H9 (cell line): ENCODE measurements at places on chromosomes 16 and 17. TPM values are rescaled to one million over a fixed set of nuclear protein-coding genes. Genes with fewer than 3 reads are reported as not detected.

- DNase-seq: peak; percentile 88
Observed at GRCh38 chr16:67246081-67246755, 1.1 kb downstream of the FHOD1 start.

- DNase-seq: no peak
Observed at GRCh38 chr16:11392041-11392581, 46.9 kb downstream of the RMI2 start.

GRCh38 chr16:85072947-85073346 is 39.3 kb downstream of the CIBAR2 start:
- no peak for DNase-seq

DNA sequence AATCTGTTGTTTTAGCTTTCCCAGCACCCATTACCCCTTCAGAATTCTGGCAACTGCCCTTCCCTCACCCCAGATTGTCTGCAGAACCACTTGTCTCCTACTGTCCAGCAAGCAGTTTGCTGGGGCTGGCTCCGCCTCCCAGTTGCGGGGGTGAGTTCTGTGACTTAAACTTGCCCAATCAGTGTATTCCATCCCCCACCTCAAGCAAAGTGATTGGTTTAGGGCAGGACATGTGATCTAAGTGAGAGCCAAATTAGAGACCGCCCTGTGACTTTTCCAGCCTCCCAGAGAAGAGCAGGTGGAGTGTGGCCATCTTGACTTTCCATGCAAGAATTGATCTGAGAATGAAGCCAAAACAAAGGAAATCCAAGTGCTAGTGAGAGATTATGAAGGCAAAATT is 22.7 kb upstream of the SRCIN1 start:
- peak; percentile 84 for DNase-seq

DNA sequence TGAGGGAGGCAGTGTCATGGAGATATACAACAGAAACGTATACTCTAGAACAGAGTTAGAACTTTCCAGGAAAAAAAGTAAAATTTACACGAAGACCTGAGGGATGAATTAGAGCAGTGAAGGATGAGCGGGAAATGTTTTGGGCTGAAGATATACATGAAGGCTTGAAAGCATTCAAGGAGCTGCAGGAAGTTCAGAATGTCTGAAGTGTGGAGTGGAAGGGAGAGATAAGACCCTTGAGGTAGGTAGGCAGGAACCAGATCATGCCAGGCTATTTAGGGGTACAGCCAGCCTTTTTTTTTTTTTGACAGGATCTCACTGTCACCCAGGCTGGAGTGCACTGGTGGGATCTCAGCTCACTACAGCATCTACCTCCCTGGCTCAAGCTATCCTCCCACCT is 3.2 kb upstream of the NLK start:
- DNase-seq: no peak

Gene CACNA1H
- 41.9 and 43.3 TPM in 2 replicates for total RNA-seq

Gene KRT24
- not detected in 2 replicates for total RNA-seq

GRCh38 chr17:41737680-41738023 is 3.2 kb upstream of the HAP1 start:
- DNase-seq: no peak

- DNase-seq: no peak
Observed at GRCh38 chr16:75241412-75241811, 10.0 kb downstream of the BCAR1 start.

- no peak for DNase-seq
Observed at GRCh38 chr16:6157806-6158205, 1060.2 kb upstream of the EEF2KMT start.

- no peak for DNase-seq
Observed at GRCh38 chr17:77297693-77298666, 157.2 kb downstream of the SEC14L1 start.

Gene P2RX5
- 4.2 and 4.7 TPM in 2 replicates for total RNA-seq

Gene LPO
- 0.11 and 0.17 TPM in 2 replicates for total RNA-seq

Gene KRTAP3-2
- not detected in 2 replicates for total RNA-seq

GRCh38 chr17:40707745-40708144 is 4.2 kb upstream of the KRT24 start:
- DNase-seq: no peak

DNA sequence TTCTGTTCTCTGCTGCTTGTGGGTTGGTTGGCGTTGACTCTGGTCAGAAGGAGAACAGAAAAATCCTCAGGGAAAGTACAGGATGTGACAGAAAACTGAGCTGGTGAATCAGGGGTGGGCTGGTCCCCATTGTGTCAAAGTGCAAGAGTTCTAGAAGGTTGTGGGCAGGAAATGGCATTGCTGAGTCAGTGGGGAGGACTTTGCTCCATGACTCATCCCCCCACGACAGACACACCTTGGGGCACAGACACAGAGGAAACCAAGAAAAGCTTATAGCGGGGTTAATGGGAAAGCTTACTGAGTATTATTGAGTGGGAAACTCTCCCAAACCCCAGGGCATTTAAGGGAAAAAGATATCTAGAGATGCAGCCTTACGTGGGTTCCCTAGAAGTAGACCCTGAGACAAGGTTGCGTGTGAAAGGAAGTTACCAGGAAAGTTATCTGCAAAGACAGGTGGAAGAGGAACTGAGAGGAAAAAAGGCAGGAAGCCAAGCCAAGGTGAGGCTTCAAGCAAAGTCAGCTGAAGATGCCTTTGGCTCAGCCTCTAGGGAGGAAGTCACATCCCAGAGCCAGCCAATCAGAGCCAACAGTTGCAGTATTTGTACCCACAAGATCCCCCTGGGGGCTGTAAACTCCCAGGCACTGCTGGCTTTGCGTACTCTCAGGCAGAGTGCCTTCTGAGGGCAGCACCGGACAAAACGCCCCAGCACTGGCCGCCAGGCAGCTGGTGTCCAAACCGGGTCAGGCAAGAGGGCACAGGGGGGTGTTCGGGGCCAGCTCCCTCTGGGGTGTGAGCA is 86.4 kb downstream of the FOXL1 start:
- DNase-seq: no peak

Gene PDILT
- total RNA-seq: not detected in 2 replicates

- no peak for DNase-seq
Observed at GRCh38 chr17:14372905-14373613, 72.2 kb downstream of the HS3ST3B1 start.

GRCh38 chr16:48103591-48103990 is 52.2 kb downstream of the ABCC12 start:
- DNase-seq: no peak

Gene DRC7
- total RNA-seq: 0.72 TPM in 1 of 2 replicates, not detected in the other

GRCh38 chr16:14509055-14509454 is 121.0 kb downstream of the PARN start:
- no peak for DNase-seq

DNA sequence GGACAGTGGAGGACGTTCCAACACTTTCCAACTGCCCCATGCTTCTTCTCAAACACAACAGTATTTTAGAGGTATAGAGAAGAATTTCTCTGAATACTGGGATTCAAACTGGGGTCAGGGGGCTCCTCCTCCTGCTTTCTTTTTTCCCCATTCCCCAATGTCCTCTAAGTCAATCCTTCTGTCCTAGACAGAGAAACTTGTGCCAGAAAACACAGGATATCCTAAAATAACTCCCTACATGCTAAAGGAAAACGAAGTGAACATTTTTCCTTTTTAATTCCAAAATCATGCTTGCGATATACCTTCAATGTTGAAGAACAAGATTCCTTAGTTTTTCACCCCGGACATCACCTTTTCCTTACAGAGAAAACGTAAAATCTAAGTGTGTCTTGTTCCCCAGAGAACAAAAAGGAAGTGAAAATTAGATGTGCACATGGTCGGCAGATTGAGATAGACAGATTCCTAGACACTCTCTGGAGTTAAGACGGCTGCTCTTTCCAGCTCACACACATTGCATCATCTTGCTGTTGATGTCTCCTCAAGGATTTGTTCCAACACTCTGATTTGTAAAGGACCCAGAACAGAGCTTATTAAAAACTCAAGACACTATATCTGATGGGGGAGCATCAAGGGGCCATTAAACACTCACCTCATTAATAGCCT is 228.2 kb downstream of the GRIN2A start:
- DNase-seq: no peak

Gene KCTD2
- total RNA-seq: 40.1 and 41.6 TPM in 2 replicates

GRCh38 chr17:78793968-78794367 is 11.9 kb upstream of the CYTH1 start:
- DNase-seq: no peak

Gene PITPNM3
- 2.7 and 3.4 TPM in 2 replicates for total RNA-seq

DNA sequence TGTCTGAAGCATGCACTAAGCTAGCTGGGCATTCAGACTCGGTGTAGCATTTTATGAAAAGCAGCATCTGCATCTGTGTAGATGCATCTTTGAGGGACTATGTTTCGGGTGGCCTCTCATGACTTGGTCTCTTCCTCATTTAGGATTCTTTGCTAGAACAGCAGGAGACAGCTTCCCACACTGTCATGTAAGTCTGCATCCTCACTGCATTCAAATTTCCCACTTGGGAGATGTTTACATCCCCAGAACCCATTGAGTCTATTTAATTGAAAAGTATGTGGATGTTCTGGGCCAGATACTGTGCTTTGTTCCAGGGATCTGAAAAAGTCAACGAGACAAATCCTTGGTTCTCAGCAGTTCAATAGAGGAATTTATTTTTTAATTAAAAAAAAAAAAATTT is 198.6 kb upstream of the EEF2KMT start:
- no peak for DNase-seq

Gene SRCIN1
- 6.7 and 6.9 TPM in 2 replicates for total RNA-seq

GRCh38 chr17:34378664-34379101 is 15.7 kb upstream of the CCL1 start:
- no peak for DNase-seq

DNA sequence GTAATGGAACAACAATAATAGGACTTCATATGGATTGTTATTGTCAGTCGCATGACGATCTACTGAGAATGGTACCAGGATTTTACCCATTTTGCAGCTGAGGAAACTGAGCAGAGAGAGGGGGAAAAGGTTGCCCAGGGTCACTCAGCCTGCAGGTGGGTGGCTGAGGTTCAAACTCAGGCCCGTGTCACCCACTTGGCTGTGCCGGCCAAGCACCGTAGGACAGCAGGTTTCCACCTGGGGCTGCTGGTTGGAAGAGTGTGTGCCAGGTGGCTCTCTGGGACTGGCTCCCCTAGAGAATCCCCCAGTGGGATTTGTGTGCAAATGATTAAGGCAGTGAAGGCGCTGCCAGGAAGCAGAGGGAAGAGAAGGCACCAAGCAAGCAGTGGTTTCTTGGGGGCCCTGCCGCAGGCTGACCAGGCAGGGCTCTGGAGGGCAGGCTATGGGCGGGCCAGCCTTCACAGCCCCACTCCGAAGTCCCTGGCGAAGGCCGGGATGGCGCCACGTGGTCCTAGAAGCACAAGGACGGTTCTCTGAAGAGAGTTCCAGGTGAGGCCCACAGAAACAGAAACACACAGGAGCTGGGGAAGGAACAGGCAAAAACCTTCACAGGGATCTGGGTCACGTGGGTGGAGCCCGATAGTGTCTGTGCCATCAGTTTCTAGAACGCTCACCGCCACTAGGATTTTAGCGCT is 163.5 kb downstream of the IRF8 start:
- DNase-seq: no peak

Gene EXOSC6
- 39.2 and 41.6 TPM in 2 replicates for total RNA-seq

- no peak for DNase-seq
Observed at GRCh38 chr17:225551-225950, 44.1 kb upstream of the DOC2B start.

GRCh38 chr16:3607161-3607560 is 4.2 kb downstream of the SLX4 start:
- no peak for DNase-seq

Gene SDK2
- 7.9 and 9.1 TPM in 2 replicates for total RNA-seq

DNA sequence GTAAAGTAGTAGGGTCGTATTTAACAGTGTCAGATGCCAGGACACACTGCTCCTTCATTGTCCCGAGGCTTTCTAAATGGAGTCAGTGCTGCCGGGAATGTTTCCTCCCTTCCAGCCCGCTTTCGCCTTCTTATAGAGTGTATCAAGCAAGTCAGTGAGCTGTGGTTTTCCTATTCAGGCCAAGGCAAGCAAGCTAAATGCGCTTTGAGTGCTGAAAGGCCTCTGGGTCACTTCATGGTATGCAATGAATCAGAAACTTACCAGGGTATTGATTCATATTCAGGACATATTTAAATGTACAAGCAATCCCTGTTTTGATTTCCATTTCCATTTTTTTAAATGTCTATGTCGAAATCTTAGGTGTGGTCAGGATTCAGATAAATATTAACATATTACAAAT is 327.9 kb upstream of the SOX9 start:
- DNase-seq: no peak

Gene CTF1
- total RNA-seq: 0.72 TPM in 2 replicates

Gene SEZ6L2
- 44.7 and 50.8 TPM in 2 replicates for total RNA-seq

GRCh38 chr16:70269471-70269870 is 17.7 kb upstream of the EXOSC6 start:
- no peak for DNase-seq

Gene TCAP
- total RNA-seq: 2.1 and 2.5 TPM in 2 replicates

DNA sequence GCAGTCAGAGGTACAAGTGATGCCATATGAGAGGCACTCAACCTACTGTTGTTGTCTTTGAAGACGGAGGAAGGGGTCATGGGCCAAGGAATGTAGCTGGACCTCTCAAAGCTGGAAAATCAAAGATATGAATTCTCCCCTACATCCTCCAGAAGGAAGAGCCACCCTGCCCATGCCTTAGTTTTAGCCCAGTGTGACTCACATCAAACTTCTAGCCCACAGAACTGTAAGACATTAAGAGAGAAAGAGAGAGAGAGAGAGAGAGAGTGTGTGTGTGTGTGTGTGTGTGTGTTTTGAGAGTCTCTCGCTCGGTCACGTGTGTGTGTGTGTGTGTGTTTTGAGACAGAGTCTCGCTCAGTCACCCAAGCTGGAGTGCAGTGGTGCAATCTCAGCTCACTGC is 87.1 kb downstream of the STX8 start:
- DNase-seq: no peak

Gene ZNF469
- total RNA-seq: 4.4 TPM in 2 replicates

- peak; percentile 25 for DNase-seq
Observed at GRCh38 chr17:49528966-49529365, 33.9 kb downstream of the NGFR start.

Gene KRTAP9-2
- not detected in 2 replicates for total RNA-seq

- no peak for DNase-seq
Observed at GRCh38 chr17:41863074-41863848, 2.0 kb downstream of the KLHL11 start.

DNA sequence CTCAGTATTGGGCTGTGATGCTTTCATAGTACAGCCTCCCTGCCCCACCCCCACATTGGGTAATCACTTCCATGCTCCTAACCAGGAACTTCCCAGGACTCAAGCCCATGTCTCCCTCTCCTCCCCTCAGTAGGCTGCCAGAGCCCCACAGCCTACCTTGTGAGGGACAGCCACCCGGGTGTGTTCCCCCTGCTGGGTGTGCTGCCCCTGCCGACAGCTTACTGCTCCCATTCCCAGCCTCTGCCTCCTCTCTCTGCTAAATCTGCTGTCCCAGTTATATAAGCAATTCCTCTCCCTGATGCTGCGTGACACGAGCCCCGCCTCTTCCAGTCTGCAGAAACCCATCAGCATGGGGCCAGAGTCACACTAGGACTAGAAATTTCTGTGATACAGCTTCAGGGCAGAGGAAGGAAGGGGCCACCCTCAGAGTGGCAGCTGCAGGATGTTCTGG is at the start of gene RSKR:
Gene RSKR, minus strand, starts transcription at position 255 of the 451 bp plus-strand sequence. Its CDS starts 24 bp downstream, at position 231.
- DNase-seq: no peak

- DNase-seq: no peak
Observed at GRCh38 chr16:22356930-22357634, 17.3 kb downstream of the CDR2 start.

- peak; percentile 100 for DNase-seq
Observed at GRCh38 chr17:48054238-48055185, 6.4 kb downstream of the NFE2L1 start.

GRCh38 chr16:61332461-61332860 is 703.8 kb downstream of the CDH8 start:
- no peak for DNase-seq
